Inflammatory macrophage (primary cell): ENCODE measurements at places on chromosomes 7 and 10.

- DNase-seq, result no peak
Observed at GRCh38 chr7:99579281-99579955, 18.6 kb upstream of the TMEM225B start.

GRCh38 chr10:70357565-70357964 lies 24.9 kb downstream of the LRRC20 start:
- peak; percentile 48 for DNase-seq

- no peak for DNase-seq
Observed at GRCh38 chr7:73702665-73703064, 16.8 kb downstream of the STX1A start.

DNA sequence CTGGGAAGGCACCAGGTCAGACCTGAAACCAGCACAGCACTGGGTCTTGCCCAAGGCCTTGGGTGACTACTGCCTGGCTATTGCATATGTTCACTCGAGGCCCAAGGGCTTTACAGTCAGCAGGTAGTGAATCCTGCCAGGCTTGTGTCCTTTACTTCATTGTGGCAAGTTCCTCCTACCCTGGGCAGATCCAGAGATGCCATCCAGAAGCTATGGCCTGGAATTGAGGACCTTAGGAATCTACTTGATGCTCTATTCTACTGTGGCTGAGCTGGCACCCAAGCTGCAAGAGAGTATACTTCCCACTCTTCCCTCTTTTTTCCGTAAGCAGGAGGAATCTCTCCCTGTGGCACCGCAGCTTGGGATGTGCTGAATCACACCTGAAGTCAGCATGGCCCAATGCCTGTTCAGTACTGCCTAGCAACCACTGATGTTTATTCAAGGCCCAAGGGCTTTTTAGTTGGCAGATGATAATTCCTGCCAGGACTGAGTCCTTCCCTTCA lies 246.7 kb upstream of the CTBP2 start:
- DNase-seq, result no peak

DNA sequence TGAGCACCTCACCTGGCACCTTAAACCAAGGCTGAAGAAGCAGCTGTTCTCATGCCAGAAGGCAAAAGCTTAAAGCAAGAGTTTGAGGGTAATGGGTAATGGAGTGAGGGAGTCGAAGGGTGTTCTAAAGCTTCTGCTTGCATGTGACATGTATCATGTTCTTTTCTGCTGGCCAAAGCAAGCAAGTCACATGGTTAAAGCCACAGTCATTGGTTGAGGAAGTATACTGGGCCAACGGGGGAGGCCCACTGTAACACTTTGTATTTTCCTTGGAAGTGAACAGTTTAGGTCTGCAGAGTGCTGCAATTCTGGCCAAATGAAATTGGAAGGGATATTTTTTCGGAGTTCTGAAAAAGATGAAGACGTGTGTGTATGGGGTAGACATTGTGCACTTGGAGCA lies 75.7 kb downstream of the REEP3 start:
- DNase-seq, result no peak

GRCh38 chr7:2140216-2141020 lies 92.3 kb downstream of the MAD1L1 start:
- DNase-seq, result no peak

DNA sequence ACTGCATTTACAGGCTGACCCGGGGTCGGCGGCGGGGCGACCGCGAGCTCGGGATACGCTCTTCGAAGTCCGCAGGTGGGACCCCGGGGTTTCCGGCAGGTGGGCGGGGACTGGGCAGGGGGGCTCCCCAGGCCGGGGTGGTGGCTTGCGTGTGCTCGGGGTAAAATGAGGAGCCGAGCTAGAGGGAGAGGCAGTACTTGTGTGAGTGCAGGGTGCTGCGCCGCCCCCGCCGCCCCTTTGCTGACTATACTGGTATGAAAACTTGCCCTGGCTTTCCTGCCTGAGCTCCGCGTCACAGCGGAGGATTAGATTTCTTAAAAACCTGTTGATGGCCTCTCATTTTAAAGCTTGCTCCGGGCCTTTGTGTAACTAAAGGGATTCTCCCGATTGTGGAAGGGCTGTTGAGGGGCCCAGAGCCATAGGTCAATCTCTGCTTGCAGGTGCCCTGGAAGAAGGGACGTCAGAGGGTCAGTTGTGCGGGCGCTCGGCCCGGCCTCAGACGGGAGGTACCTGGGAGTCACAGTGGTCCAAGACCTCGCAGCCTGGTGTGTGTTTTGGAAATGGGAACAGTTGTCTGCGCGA lies 488 bp downstream of the ARMC10 start:
- peak; percentile 46 for DNase-seq

DNA sequence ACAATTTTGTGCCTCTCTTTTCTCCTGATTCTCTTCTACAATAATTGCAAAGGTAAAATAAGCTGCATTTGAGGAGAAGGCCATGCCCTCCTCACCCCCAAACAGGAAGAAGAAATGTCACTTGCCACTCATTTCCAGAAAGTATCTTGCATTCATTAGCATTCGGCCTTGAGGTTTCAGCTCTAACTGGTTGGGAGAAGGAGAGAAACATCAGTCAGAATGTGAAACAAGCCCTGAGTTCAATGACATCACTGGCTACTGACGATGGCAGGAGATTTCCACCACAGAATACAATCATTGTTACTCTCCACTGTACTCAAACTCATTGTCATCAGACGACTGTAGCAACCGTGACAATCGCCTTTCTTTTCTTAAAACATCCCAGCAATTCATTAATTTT lies 72.8 kb downstream of the PRKCQ start:
- no peak for DNase-seq

- DNase-seq, result no peak
Observed at GRCh38 chr7:85046534-85046933, 140.3 kb downstream of the SEMA3D start.

DNA sequence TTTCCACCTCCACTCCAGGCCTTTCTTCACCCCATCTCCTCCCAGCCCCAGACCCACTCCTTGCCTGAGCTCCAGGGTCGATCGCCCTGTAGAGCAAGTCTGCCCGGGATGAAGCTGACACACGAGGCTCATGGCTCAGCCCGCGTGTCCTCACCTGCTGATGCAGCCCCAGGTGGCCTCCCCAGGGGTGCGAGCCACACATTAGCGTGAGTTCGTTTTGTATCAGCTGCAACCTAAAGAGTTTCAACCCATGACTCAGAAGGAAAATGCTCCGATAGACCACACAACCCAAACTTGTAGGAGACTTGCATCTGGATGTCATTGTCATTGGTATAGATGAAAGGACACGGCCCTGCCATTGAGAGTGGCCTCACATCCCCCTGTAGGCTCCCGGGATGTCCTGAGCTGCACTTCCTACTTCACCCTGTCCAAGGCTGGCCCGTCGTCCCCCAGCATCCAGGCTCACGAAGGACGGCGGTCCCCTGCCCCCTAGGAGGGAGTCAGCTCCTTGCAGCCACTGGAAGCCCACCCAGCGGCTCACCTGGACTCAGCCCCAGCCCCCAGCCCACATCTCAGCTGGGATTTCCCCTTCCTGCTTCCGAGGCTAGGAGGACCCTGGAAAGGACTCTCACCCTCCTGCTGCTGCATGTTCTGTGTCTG lies 97.7 kb downstream of the HTR5A start:
- DNase-seq, result no peak

GRCh38 chr10:6145166-6145987 lies 56.5 kb downstream of the RBM17 start:
- DNase-seq, result peak; percentile 52

- DNase-seq, result no peak
Observed at GRCh38 chr10:17403161-17403560, 51.2 kb downstream of the ST8SIA6 start.

DNA sequence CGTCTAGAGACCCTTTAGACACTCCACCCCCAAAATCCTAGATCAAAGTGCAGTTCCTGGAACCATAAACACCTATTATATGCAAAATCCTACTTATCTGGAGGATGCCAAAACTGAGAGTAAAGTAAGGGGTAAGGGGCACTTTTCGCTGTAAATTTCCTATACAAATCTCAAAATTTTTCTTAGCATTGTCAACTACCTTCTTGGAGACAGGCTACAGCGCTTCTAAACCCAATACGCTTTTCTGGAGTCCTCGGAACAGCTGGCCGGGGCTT lies 10.4 kb downstream of the TWIST1 start:
- no peak for DNase-seq

DNA sequence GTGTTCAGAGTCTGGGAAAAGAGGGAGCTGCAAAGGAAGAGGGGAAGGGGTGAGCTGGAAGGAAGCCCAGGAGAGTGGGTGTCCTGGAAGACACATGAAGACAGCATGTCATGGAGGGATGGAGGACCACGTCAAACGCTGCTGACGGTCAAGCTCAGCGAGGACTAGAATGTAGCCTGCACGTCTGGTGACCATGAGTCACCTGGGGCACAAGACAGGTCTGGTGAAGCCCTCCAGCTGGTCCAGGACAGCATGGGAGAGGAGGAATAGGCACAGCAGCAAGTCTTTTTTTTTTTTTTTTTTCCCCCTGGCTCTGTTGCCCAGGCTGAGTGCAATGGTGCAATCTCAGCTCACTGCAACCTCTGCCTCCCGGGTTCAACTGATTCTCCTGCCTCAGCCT lies 19.6 kb upstream of the AMZ1 start:
- DNase-seq, result no peak

DNA sequence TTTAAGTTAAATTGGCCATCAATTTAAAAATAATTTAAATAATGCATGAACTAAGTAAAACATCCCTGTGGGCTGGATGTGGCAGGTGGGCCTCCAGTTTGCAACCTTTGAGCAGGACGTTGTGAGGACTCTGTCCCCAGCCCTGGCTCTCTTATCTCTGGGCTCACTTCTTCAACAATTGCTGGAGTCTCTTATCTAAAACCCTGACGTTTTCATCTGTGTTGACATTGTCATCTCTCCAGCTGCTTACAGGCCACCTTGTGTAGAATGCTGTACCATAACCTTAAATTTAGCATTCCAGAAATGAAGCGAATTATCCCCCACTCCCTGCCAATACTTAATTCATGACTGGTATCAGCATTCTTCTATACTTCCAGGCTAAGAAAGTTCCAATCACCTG lies 3.2 kb upstream of the KIF5B start:
- no peak for DNase-seq

DNA sequence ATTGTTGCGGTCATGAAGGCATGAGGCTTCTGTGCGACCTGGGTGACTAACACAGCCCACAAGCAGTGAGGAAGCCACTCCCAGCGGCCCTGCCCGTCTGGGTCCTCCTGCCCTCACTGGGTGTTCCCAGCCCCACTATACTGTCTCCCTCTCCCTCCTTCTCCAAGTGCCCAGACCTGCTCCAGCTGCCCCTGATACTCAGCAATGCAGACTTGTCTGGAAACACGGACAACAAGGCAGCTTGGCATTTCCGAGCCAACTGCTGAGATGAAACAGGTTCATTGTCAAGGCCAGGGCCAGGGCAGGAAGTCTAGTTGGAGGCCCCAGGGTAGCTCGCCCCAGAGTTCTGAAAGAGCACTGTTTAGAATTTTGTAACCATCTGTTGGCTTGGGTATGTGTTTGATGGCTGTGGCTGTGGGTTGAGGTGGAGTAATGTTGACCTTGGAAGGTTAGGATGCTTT lies 95.7 kb downstream of the RBM20 start:
- no peak for DNase-seq

- DNase-seq, result no peak
Observed at GRCh38 chr10:4334871-4335270, 491.1 kb upstream of the AKR1E2 start.

- DNase-seq, result no peak
Observed at GRCh38 chr7:91549878-91550277, 285.6 kb downstream of the FZD1 start.

GRCh38 chr7:131508754-131509486 lies 47.5 kb downstream of the PODXL start:
- no peak for DNase-seq

GRCh38 chr10:63374991-63375390 lies 90.8 kb downstream of the JMJD1C start:
- peak; percentile 44 for DNase-seq

DNA sequence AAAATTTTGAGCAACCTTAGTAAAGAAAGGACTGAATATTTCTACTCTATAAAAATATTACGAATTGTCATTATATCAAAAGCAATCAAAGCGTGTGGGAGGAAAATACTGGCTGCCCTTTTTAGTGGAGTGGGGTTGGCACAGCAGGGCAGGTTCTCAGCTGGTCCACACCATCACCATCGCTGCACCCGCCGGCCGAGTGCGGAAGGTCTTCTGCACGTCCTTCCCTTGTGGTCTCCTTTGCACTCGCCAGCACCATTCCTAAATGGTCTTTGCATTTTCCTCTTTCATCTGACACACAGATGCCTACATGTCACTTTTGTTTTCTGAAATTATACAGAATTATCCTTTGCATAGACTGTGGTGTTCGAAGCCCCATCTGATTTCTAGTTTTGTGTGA lies 116.6 kb upstream of the LANCL2 start:
- no peak for DNase-seq

- DNase-seq, result no peak
Observed at GRCh38 chr7:1344981-1345701, 112.5 kb downstream of the UNCX start.

GRCh38 chr10:15300697-15301096 lies 70.4 kb downstream of the FAM171A1 start:
- DNase-seq, result no peak

DNA sequence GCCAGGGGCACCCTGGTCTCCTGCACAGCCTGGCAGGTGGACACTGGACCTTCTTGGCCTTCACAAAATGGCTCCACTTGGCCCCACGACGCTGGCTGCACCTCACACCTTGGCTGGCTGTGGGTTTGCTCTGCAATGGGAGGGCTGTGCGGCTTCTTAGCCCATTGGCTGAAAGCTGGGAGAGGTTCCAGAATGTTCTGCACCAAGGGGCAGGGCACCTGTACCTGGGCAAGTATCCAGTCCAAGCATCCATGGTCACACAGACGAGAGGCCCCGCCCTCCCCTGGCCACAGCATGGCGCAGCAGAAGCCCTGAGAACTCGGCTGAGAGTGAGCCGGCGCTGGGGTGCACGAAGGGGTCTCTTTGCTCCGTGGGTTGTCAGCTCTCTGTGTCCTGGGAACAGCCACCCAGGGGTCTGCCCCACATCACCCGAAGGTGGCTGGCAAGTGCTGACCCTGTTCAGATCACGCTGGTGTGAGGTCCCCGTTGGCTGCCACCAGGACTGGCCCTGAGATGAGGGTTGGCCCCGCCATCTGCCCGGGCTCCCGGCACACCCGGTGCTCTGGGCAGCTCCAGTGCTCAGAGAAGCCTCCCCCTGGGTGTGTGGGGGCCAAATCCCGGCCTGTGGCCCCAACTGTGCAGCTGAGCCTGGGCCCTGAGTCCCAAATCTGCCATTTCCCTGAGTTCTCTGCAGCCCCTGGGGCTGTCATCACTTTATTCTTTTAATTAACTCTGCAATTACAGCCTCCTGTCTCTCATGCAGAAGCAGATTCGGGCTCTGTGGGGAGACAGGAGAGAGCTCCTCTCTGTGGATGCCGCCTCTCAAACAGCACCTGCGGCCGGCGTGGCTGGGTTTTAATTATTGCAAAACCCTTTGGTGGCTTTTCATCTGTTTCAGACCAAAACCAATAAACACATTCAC lies 19.4 kb upstream of the ADGRA1 start:
- DNase-seq, result no peak

DNA sequence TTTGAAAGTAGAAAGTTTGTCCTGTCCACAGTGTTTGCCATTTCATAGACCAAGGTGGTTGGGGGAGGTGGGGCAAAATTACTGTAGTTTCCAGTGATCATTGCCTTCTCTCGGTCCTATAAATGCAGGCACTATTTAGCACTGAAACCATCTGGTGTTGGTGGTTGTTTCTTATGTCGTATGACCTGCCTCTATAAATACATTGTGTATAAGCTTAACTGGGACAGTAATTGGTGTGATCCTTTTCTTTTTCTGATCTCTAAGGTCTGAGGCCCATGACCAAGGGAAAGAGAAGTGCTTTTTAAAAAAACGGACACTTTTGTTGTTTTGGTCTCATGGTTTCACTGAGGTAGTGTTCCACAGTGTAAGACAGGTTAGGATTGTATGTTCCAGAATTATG lies 63.1 kb downstream of the AUTS2 start:
- DNase-seq, result no peak

- no peak for DNase-seq
Observed at GRCh38 chr7:74032191-74032490, 4.2 kb downstream of the ELN start.
